ENCODE measurements at places on chromosomes 7 and 10. TPM values are rescaled to one million over a fixed set of nuclear protein-coding genes. Genes with fewer than 3 reads are reported as not detected.

OR2A5 gene
- not detected for total RNA-seq

PTF1A gene
- not detected for total RNA-seq

THAP5 gene
- 16.8 TPM for total RNA-seq

ZNF25 gene
- total RNA-seq = 5.8 TPM

ANKRD30A gene
- total RNA-seq = not detected

CPVL gene
- total RNA-seq = 6.0 TPM

ATP6V0A4 gene
- not detected for total RNA-seq

GIMAP6 gene
- total RNA-seq = 25.5 TPM

PAX4 gene
- total RNA-seq = not detected

MYOZ1 gene
- total RNA-seq = not detected

CTAGE8 gene
- total RNA-seq = 0.47 TPM

IL2RA gene
- total RNA-seq = 51.7 TPM

SLC25A28 gene
- total RNA-seq = 65.5 TPM

GPRIN2 gene
- not detected for total RNA-seq

HTR5A gene
- total RNA-seq = not detected

NAPEPLD gene
- total RNA-seq = 2.4 TPM

Measured in T-helper 17 cell (primary cell).